NCI-H510A treated with DMSO at 0.1 percent for 48 hours (cell line): ENCODE measurements at places on chromosomes 2 and 18.

DNA sequence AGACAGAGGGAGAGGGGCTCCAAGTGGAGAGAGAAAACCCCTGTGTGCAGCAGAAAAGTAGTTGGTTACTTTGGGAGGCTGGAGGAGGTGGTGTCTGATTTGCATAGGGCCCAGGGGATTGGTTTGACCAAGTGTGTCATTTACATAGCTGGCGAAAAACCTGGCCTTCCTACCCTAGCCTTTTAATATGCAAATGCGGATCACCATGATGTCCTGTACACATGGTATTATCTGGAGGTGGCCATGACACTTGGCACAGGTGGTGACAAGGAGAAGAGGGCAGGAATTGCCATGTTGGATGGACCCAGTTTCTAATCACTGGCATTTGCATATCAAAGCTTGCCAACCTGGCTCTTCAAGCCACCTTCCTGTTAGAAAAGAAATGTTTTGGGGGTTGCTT lies 120.8 kb upstream of the CHAC2 start:
- DNase-seq, result no peak

DNA sequence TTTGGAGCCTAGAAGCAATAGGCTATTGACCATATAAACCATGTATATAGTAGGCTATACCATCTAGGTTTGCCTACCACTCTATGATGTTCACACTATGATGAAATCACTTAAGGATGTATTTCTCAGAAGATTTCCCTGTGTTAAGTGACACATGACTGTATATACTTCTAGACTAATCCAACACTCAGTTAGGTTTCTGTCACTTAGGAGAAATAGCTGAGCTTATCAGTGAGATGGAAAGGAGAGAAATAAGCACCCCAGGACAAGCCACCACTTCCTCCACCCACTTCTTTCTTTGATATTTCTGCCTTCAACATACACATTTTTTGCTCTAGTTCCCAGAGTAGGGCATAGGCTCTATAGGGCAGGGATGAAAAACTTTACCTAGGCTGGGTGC lies 7.8 kb downstream of the PECR start:
- DNase-seq, result no peak

GRCh38 chr2:106686814-106687213 lies 199.2 kb downstream of the ST6GAL2 start:
- DNase-seq, result no peak

DNA sequence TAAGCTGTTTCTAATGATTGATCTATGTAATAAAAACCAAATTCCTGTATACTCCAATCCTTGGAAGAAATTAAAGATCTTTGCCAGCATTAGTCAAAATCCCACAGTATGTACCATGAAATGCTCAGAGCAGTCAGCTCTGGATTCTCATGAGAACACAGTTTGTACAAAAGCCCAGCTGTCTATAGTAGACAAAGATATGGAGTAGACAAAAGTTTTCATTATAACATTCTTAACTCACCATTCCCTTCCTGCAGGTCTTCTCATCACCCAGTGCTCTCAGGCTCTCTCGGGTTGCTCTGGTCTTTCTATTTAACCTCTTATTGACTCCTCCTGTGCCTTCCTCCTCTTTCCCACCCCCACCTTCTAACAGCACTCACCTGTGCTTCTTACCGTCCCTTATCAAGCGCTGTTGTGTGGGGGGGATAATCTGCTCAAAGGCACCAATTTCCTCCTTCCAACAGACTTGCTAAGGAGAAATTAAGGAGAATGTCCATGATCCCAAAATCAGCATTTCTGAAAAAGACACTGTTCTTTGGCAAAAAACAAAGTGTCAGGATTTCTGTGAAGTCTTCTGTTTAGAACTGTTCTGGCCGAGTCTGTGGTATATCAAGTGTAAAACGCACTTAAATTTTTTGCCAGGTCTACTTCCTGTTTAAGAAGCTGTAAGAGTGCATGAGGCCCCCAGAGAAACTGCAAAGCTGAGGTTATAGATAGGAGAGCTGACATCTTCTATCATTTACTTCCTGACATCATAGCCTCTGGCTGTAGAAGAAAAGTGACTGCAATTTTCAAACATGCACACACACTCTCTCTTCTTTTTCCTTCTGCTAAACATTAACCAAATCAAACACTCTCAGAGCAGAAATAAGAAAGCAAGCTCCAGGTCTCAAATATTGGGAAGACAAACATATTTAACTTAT lies 144.1 kb downstream of the EVA1A start:
- no peak for DNase-seq

GRCh38 chr2:204492417-204492816 lies 52.9 kb upstream of the PARD3B start:
- DNase-seq, result no peak

DNA sequence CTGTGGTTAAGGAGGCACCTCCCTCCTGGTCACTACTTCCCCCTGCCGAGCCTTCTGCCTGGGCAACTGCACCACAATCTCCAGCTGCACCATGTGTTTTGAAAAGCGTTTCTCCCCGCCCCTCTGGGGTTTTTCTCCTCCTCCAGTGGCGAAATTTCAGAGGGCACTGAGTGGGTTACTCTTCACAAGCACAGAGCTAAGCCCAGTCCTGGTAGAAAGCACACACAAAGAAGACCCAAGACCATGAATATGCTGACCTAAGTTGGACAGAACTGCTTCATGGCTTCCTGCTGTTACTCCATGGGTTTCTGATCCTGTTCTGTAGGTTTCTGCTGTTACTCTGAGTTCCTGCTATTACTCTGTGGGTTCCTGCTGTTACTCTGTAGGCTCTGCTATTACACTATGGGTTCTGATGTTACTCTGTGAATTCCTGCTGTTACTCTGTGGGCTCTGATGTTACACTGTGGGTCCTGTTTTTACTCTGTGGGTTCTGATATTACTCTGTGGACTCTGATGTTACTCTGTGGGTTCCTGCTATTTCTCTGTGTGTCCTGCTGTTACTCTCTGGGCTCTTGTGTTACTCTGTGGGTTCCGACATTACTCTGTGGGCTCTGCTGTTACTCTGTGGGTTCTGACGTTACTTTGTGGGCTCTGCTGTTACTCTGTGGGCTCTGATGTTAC lies 216.6 kb downstream of the RTP5 start:
- DNase-seq, result no peak

DNA sequence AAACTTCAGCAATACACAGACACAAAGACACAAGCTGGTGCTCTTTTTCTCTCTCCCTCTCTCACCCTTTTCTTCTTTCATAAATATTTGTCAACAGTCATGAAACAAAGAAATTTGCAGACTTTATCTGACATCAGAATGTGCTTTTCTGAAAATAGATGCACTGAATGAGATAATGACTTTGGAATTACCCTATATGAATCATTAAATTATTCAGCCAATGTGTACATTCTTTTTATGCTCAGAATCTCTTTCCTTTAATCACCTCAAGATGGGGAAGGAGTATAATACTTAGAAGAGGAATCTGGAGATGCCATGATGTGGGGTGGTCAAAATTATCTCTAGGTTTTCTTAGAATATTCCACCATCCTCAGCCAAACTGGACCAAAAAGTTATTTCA lies 289.9 kb downstream of the LRRTM1 start:
- no peak for DNase-seq

- no peak for DNase-seq
Measured at GRCh38 chr2:171655586-171655985, 31.7 kb upstream of the DYNC1I2 start.

- DNase-seq, result no peak
Measured at GRCh38 chr18:58520969-58521368, 107.9 kb downstream of the ALPK2 start.

DNA sequence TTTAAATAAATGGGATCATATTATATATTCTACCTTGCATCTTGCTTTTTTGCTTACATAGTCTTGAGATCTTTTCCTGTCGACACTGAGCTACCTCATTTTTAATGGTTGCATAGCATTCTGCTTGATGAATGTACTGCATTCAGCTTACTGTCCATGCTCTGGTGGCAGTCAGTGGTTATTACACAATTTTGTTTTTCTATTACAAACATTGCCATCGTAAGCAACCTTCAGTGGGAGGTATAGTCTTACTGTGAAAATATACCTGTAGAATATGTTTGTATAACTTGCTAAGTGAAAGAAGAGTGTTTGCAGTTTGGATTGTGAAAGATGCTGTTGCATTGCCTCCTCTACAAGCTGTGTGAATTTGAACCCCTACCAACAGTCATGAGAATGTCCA lies 43.4 kb downstream of the UBXN4 start:
- no peak for DNase-seq

- DNase-seq, result no peak
Measured at GRCh38 chr2:216735086-216735485, 39.7 kb upstream of the IGFBP5 start.

DNA sequence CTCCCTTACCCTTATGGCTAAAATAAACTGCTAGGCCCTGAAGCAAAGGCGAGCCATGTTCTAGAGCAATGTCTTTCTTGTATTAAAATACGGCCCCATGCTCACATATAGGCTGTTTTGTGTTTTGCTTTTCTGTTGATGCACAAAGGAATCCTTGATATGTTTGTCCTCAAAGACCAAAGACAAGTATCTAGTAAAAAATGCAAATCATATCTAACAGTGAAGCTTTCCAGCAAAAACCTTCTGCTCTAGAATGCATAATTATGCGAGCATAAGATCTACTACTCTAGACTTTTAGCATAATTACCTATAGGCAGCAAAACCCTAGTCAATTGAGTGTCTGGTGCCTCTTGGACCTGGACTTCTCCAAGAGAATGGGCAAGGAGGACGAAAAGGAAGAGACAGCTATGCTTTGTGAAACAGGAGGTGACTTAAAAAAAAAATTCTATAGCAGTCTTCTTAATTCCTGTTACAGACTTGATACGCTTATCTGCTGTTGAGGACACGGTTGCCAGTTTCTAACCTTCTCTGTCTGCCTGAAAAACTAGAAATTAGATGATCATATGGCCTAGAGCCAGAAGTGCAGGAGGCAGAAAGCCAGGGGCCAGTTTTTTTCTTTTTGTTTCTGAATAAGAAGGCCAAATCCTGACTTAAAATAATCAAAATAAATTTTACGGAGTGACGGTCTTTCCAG lies 1.5 kb upstream of the AMMECR1L start:
- no peak for DNase-seq

DNA sequence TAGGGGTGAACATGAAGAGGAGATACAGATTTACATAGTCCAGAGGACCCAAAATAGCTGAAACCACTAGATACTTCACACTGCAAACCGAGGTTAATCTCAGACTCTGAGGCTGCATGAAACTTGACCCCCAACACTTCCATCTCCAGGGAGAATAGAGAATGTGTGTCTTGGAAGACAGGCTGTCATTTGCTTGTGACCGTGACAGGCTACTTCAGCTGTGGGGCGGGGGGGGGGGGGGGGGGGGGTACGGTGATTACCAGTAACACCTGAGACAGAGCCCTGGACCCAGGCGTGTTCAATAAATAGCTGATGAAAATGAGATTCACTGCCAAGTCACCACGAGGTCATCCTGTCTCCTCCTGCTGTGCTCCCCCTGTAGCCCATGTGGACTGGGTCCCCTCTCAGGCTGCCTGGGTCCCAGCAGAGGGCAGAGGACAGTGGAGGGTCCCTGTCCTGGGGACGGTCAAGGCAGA lies 5.7 kb upstream of the KLHL29 start:
- no peak for DNase-seq

DNA sequence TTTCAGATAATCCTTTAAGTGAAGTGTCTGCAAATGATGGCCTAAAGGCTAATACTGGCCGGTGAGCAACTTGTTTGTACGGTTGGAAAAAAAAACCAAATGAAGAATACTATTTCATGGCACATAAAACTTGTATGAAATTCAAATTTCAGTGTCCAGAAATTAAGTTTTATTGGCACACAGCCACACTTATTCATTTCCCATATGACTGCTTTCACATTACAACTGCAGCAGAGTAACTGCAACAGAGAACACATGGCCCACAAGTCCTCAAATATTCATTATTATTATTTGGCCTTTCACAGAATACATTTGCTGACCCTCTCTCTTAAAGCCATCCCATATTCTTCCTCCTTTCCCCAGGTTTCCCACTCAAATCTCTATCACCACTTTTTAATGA lies 1268.6 kb downstream of the LRP1B start:
- no peak for DNase-seq

DNA sequence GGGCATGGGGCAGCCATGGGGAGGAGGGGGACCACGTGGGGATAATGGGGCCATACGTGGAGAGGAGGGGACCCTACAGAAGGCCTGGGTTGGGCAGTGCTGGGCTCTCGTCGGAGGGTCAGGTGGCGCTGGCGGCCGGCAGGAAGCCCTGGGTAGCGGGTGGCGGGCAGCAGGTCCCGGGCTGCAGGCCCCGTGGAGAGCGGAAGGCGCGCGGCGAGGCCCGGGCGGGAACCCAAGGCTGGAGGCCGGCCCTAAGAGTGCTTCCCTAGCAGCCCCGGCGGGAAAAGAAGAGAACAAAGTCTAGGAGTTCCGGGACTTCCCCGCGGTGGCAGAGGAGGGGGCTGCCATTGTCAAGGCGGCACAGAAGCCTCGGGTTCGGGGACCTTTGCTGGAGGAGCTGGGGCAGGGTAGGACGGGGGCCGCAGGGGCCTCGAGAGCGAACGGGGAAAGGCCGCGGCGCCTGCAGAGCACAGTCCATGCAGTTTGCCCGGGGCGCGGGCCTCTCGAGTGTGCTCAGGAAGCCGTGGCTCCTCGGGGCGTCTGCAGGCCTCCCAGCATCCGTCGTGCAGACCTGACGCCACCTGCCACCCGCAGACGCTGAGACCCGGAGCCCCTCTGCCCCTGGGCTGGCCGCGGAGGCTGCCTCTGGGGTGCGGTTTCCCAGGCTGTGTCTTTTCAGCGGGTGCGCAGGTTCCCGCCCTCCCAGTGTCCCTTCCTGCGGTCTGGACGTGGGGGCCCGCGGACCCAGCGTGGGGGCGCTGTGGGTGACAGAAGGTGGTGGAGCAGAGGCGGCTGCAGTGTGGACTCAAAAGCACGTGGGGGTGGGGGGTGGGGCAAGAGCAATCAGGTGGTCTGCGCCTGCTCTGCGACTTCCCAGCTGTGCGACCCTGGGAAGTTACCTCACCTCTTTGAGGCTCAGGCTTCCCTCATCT lies 19.4 kb upstream of the NCL start:
- DNase-seq, result no peak

- no peak for DNase-seq
Measured at GRCh38 chr2:218271487-218271797, 1.1 kb downstream of the PNKD start.

GRCh38 chr2:143732871-143733270 lies 603.7 kb downstream of the ARHGAP15 start:
- DNase-seq, result no peak

DNA sequence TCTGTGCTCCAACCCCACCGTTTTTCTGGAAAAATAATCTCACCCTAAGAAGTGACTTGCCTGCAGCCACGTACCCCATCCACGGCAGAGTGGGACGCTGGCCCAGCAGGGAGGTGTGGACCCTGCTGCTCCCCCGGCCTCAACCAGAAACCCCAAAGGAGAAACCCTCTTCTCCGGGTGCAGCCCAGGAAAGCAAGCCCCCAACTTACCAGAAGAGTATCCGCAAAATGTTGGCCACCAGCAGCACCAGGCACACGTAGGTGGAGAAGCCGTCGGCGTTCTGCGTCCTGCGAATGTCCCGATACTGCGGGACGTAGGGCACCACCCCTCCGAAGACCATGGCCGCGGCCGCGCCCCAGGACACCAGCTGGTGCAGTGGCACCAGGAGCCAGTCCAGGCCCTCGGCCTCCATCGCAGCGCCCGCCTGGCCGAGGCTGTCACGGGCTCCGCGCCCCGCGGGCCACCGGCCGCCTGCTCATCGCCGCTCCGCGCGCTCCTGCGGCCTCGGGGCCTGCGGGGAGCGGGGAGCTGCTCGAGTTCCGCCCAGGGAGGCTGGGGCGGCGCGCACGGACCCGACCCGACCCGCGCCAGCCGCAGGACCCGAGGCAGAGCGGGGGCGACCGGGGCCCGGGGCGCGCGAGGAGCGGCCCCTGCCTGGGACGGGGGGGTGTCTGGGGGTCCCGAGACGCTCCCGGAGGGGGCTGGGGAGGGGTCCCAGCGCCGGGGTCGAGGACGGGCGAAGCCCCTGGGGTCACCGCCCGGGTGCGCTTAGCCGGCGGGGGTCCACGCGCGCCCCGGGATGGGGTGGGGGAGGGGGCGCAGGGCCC lies 725 bp downstream of the SLC66A2 start:
- no peak for DNase-seq
